ENCODE measurements at places on chromosomes 2 and 18.

- no peak for DNase-seq
These were observed 118.1 kb downstream of the MYO1B start for GRCh38 chr2:191363267-191363666.

GRCh38 chr2:47304654-47305053 lies 98.3 kb upstream of the MSH2 start:
- DNase-seq = no peak

- DNase-seq = no peak
These were observed 84.5 kb downstream of the SPRED2 start for GRCh38 chr2:65347913-65348312.

- DNase-seq = no peak
These were observed 120.2 kb upstream of the SPOPL start for GRCh38 chr2:138381373-138381772.

DNA sequence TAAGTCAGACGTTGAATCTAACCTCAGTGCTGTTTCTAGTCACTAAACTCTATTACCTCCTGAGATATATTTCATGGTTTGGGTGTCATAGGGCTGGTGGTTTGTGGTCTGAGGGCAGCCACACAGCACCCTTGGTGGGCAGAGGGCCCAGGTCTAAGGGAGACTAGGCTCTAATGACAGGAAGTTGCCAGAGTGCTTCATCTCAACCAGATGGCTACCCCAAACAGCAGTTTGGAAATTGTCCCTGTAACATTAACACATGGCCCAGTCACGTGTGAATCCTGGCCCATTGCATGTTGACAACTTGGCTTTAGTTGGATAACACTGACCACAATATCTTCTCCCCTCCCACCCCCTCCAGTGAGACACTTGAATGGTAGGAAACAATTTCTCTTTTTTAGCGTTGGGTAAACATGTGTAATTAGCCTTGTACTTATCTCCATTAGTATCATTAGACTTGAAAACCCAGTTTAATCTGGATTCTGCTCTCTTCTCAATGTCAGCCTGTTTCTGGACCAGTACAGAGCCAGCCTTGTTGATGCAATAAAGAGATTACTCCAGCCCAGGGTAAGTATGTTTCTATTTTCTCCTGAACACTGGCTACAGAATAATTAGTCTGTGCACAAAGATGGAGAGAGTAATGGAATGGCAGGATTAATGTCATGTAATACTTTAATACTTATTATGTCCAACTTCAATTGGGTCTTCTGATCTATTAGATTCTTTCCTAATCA lies 187.8 kb upstream of the SIX3 start:
- DNase-seq = no peak

All from NCI-H526 (cell line).